ENCODE measurements at places on chromosomes 5 and 9. TPM values are rescaled to one million over a fixed set of nuclear protein-coding genes. Genes with fewer than 3 reads are reported as not detected.

IL13 gene
- not detected for total RNA-seq

GPX8 gene
- total RNA-seq, result 144 TPM

RFESD gene
- 0.87 TPM for total RNA-seq

CKMT2 gene
- total RNA-seq, result 0.18 TPM

NOXA1 gene
- total RNA-seq, result 0.50 TPM

NIM1K gene
- total RNA-seq, result 0.54 TPM

CCDC183 gene
- total RNA-seq, result 0.84 TPM

DNA sequence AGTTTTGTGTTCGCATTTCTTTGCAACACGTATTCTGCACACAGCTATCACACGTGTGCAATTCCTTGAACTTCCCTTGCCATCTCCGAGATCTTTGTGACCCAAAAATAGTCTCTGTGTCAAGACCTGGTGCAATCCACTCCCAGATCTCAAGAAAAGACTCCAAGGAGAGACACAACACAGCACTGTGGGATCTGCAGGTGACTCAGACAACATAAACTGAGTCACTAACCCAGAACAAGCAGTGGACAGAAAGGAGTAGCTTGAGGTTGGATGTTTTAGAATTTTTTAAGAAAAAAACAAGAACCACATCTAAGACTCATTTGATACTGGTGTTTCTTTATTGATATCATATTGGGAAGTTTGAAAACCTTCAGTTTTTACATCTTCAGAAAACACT lies 396.9 kb downstream of the AGTPBP1 start:
- no peak for DNase-seq
- no peaks in the 10 kb centered on the region for H3K36me3 ChIP-seq
- peaks cover 11% of the 10 kb centered on the region for H3K27me3 ChIP-seq
- no peak overlapping the region for H3K4me3 ChIP-seq

GRCh38 chr9:3224931-3225330 lies 300.9 kb downstream of the RFX3 start:
- no peaks in the 10 kb centered on the region for H3K27me3 ChIP-seq
- no peak for DNase-seq
- H3K36me3 ChIP-seq, result no peaks in the 10 kb centered on the region
- H3K4me1 ChIP-seq, result no peaks in the 10 kb centered on the region
- no peak overlapping the region for H3K4me3 ChIP-seq

DNA sequence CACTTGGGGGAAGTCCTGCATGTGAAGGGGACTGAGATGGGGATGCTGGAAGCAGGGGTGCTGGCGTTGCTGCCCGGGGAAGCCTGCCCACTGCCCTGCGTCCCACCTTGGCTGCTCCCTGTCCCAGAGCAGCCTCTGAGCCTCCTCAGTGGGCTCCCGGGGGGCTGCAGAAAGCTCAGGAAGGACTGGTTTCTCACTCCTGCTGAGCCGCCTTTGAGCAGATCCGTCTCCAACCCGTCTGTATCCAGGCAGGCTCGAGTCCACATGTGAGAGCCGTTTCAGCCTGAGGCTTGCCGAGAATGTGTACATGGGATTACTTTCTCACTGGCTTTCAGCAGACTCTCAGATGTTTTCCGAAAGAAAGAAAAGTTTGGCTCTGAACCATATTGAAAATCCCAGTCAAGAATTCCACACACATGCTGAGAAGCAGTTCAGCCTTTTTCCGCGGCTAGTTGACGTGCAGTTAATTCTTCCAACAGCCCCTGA lies 95.3 kb upstream of the COL5A1 start:
- peak; percentile 60 for DNase-seq
- peak overlapping the region; percentile 67 for H3K27ac ChIP-seq
- no peak overlapping the region for H3K4me3 ChIP-seq
- no peaks in the 10 kb centered on the region for H3K27me3 ChIP-seq
- H3K36me3 ChIP-seq, result no peaks in the 10 kb centered on the region

GRCh38 chr9:136851941-136852663 lies at the start of gene MAMDC4:
Gene MAMDC4, plus strand, starts transcription at chr9:136852346. Its CDS starts 71 bp downstream, at chr9:136852417.
- no peaks in the 10 kb centered on the region for H3K36me3 ChIP-seq
- H3K4me1 ChIP-seq, result peaks cover 9% of the 10 kb centered on the region
- no peak for DNase-seq

- H3K36me3 ChIP-seq, result no peaks in the 10 kb centered on the region
- H3K4me3 ChIP-seq, result no peak overlapping the region
- H3K4me1 ChIP-seq, result peaks cover 10% of the 10 kb centered on the region
- H3K27ac ChIP-seq, result no peak overlapping the region
These were observed 4.9 kb downstream of the RXFP3 start for GRCh38 chr5:33941090-33941489.

DNA sequence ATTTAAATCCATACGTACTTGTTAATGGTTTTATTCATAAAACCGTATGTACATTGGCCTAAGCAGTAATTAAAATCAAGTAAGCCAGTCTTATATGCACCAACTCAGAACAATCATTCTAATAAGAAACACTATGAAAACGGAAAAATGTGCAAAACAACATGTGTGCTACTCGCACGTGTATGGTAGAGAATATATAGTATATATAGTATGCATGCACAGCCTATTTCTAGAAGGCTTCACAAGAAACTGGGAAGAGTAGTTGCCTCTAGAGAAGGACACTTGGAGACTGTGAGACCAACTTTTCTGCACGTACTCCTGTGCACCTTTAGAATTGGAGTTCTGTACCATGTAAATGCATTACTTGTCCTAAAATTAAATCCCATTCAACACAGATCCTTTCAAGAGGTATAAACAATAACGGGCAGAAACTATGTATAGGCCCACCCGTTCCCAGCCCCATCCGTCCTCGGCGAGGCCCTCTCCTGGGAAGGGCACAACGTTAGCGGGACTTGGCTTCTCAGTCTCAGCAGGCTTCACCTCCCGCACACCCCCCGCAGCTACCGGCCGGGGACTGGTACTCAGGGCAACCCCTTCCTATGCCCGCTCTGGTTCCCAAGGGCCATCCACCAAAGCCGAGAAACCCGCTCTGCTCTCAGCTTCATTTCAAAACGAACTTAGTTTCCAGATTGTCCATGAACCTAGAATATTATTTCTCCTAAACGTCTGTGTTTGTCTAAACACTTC lies 2.0 kb downstream of the CDC14B start:
- H3K36me3 ChIP-seq, result no peaks in the 10 kb centered on the region
- DNase-seq, result no peak
- H3K4me1 ChIP-seq, result peaks cover 9% of the 10 kb centered on the region
- H3K4me3 ChIP-seq, result peak overlapping the region; percentile 71
- no peaks in the 10 kb centered on the region for H3K27me3 ChIP-seq
- H3K27ac ChIP-seq, result no peak overlapping the region

- DNase-seq, result no peak
- no peaks in the 10 kb centered on the region for H3K36me3 ChIP-seq
- H3K27me3 ChIP-seq, result no peaks in the 10 kb centered on the region
- H3K4me1 ChIP-seq, result no peaks in the 10 kb centered on the region
- H3K27ac ChIP-seq, result no peak overlapping the region
These were observed 138.1 kb downstream of the TMEM167A start for GRCh38 chr5:82938901-82939725.

DNA sequence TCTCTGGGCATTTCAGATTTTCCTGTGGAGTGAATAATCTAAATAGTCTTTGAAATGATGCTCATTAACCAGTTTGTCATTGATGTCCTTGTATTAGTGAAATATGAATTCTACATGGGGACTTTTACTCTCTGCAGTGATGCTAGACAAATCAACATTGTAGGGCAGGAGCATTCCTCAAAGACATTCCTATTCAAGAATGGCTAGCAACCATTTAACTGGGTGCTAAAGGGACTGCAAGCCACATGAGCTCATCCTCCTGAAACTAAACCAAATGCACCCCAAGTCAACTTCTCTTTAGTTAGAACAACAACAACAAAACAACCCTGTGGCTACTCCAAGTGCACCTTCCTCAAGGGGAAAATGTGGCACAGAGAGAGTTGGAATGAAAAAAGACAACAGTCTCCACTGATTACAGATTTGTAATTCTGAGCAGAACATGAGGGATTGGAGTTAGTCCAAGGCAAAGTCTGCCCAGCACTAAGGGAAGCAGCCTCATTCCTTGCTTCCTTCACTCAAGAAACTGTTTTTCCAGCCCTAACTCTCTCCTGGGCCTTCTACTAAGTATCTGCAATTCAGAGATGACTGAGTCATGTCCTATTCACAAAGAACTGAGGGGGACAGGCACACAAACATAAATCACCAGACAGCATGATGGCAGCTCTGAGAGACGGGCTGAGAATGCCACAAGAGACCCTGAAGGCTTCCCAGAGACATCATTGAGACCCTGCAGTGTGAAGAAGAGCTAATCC lies 82.0 kb upstream of the WWC1 start:
- DNase-seq, result peak; percentile 26
- H3K4me3 ChIP-seq, result no peak overlapping the region
- no peaks in the 10 kb centered on the region for H3K4me1 ChIP-seq
- no peak overlapping the region for H3K27ac ChIP-seq
- H3K27me3 ChIP-seq, result no peaks in the 10 kb centered on the region

GRCh38 chr5:60633341-60633740 lies 66.6 kb downstream of the DEPDC1B start:
- DNase-seq, result peak; percentile 87
- no peaks in the 10 kb centered on the region for H3K27me3 ChIP-seq
- H3K36me3 ChIP-seq, result no peaks in the 10 kb centered on the region
- no peak overlapping the region for H3K4me3 ChIP-seq

DNA sequence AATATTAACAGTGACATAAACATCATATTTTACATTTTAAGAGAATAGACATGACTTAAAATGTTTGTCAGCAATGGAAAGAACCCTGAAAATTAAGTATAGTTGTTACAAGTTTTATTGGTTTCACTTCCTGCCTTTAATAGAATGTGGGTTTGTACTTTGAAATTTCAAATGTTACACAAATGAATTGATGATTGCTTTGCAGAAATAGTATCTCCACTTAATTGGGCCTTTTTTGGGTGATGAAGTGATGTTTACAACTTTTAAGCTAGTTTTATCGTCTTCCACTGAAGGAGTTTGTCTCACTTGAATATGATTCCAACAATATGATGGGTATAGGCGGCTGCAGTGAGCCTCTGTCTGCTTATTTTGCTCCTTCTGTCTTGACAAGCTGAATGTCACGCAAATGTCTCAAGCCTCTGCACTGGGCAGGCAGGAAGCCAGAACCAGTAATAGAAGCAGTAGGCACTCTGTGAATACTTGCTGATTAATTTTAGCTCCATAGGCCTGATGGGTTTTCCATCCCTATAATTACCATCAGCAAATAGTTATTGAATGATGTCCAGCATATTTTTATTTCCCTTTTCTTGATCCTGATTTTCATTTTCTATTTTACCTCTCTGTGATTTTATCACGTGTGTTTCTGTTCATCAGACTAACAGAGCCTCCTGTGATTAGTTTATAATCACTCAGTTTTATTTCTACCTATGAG lies 10.6 kb upstream of the NR3C1 start:
- DNase-seq, result no peak
- H3K27ac ChIP-seq, result no peak overlapping the region
- H3K4me3 ChIP-seq, result no peak overlapping the region
- no peaks in the 10 kb centered on the region for H3K4me1 ChIP-seq

GRCh38 chr5:81778642-81779041 lies 27.7 kb upstream of the SSBP2 start:
- peak; percentile 71 for DNase-seq
- H3K27me3 ChIP-seq, result no peaks in the 10 kb centered on the region
- H3K4me1 ChIP-seq, result peaks cover 14% of the 10 kb centered on the region
- H3K27ac ChIP-seq, result peak overlapping the region; percentile 7
- H3K4me3 ChIP-seq, result peak overlapping the region; percentile 30

DNA sequence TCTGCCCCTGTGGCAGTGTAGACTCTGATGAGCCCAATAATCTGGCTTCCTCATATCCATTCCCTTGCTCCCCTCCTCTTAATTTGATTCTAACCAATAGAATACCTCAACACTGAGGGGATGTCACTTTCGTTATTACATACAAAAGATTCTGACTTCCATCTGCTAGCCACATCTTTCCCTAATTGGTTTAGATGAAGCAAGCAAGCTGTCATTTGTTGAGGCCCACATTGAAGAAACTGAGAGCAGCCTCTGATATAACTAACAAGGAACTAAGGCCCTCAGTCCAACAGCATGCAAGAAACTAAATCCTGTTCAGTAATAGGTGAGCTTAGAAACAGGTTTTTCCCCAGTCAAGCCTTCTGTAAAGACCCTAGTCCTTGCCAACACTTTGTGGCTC lies 5.8 kb downstream of the ADAMTS6 start:
- no peak overlapping the region for H3K4me3 ChIP-seq
- H3K27me3 ChIP-seq, result no peaks in the 10 kb centered on the region
- no peak overlapping the region for H3K27ac ChIP-seq
- H3K36me3 ChIP-seq, result no peaks in the 10 kb centered on the region
- DNase-seq, result no peak

DNA sequence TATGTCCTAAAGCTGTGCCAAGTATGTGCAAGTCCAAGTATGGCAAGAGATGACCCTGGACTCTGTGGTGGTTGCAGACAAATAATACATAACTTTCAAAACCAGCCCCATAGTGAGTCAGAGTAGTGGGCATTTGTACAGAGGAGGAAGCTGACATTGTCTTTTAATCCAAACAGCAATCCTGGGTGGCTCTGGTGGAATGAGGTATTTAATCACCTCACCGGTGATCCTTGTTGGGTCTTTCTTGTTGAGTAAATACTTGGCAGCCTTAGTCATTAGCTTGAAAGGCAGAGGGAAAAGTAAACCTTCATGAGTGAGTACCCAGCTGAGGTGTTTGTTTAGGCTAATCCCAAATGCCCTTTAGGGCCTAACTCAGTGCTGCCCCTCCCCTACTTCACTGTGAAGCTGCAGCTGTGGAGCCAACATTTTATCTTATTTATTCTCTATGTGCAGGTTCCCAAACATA lies 148.7 kb upstream of the SLC12A2 start:
- peaks cover 10% of the 10 kb centered on the region for H3K4me1 ChIP-seq
- no peaks in the 10 kb centered on the region for H3K36me3 ChIP-seq
- no peak overlapping the region for H3K27ac ChIP-seq
- peak; percentile 77 for DNase-seq
- no peaks in the 10 kb centered on the region for H3K27me3 ChIP-seq

All from astrocyte (in vitro differentiated cells and primary cell).